ENCODE measurements at places on chromosomes 3 and 15.

- DNase-seq = no peak
These were observed 36.4 kb downstream of the TAMM41 start for GRCh38 chr3:11810276-11810675.

DNA sequence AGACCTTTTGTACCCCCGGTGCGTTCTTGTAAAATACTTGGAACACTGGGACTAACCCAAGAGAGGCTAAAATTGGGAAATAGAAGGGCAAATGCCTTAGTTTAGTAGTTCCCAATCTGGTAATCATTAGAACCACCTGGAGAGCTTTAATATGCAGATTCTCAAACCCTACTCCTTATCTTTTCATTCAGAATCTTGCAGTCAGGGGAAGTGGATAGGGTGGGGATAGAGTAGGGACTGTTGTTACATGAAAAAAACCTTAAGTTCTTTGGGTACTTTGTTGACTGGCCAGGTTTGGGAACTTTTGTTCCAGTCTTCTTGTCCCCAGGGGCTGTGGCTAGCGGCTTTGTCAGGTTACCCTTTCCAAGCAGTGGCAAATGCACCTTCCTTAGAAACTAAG is 15.9 kb downstream of the MAPKBP1 start:
- no peak for DNase-seq

DNA sequence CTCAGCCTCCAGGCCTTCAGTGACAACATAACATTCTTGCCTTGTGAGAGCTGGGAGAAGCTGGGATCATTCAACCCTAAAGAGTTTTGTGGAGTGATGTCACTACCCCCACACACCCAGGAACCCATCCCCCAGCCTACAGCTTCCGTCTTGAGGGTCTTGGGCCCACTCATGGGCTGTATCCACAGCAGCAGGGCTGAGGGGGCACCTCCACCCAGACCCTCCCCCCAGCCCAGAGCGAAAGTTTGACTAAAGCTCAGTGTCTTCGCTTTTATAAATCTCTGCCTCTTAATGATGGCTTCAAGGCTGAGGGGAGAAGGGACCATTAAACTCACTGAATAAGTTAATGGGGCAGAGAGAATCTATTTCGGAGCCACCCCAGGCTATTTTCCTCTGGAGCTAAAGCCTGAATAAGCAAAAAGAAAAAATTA is 23.8 kb downstream of the NTRK3 start:
- no peak for DNase-seq

- DNase-seq = no peak
These were observed 444.2 kb upstream of the GOLIM4 start for GRCh38 chr3:168539909-168540308.

All from stimulated activated CD4-positive, alpha-beta T cell treated with anti-CD3 and anti-CD28 coated beads, Interleukin-1b, Interleukin-23, amount 100 ng/mL, for 1 hour (primary cell).